ENCODE measurements at places on chromosomes 12 and 14.

- DNase-seq = peak; percentile 32
Observed at GRCh38 chr12:27822076-27822712, 42.2 kb upstream of the MANSC4 start.

GRCh38 chr14:69350892-69351291 is 47.2 kb downstream of the ERH start:
- no peak for DNase-seq

- DNase-seq = no peak
Observed at GRCh38 chr14:51431741-51432140, 191.7 kb downstream of the TMX1 start.

DNA sequence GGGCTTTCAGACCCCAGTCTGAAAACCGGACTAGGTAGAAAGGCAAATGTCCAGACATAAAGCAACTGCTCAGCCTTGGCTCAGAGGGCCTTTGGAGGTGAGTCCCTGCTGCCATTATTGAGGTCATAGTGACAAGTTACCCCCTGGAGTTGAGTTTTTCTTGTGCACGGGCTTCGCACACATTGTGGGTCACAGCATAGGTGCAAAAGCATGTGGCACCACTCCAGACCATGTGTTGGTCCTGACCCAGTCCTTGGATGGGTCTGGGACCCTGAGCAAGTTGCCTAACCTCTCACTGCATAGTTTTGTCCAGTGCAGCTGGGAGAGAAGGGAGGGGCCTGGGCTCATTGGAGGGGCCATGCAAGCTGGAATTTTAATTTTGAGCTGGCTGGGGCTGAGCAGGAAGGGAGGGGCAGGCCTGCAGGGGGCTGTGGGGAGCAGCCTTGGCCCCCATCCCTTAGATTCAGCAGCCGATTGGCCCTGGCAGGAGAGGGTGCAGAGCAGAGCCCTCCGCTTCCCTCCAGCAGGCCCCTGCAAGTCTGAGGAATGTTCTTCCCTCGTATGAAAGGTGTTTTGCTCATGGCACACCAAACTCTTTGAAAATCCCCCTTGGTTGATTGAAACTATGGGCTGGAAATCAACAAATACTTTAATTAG is 4.2 kb upstream of the KRT5 start:
- DNase-seq = no peak

DNA sequence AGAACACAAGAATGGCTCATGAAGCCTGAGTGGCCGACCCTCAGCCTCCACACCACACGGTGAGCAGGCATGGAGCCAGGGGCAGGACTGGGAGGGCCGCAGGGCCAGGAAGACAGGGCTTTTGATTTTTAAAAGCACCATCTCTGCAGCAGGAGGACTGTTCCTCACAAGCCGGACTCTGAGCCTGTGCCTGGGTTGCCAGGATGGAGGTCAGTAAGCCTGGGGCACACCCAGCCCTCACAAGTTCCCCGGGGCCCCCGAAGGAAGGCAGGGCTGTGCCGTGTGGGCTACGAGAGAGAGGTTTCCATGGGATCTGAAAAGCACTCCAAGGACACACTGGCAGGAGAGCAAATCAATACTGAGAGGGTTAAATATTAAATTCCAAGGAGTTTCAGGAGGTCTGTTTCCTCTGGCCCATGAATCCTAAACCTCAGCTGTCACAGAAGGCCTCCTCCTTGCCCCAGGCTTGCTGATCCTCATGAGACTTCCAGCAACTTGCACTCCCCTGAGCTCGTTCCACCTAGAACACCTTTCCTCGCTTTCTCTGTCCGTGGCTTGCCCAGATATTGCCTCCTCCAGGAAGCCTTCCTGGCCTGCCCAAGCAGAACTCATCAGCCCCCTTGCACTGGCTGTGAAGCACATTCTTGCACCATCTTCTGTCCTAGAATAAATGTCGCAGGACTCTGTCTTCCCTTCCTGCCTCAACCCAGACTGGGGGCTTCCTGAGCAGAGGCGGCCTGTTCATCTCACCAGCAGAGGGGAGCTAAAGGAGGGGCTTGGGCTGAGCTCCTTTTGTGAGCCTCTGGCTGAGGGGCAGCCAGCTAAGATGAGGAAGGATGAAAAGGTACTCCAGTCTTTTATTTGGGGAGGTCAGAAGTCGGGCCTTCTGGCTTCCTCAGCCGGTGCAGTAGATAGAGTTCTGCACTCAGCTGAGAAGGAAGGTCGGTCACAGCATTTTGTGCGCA is 64.6 kb downstream of the CCDC88C start:
- DNase-seq = no peak

DNA sequence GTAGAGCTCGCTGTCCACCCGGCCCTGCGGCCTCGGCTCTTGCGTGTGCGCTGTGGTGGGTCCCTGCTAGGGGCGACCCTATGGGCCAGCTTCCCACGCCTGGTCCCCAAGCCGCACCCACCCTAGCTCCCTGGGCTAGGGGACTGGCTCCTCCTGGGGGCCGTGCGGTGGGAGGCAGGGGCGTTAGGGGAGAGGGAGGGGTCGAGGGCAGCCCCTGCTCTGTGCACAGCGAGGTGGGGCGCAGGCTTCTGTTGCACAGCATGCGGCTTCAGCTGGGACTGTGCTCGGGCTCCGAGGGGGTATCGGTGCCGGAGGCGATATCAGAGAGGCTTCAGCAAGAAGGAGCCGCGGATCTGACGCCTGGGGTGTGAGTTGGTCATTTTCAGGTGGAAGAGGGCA is 86.1 kb downstream of the ALG10 start:
- DNase-seq = no peak

DNA sequence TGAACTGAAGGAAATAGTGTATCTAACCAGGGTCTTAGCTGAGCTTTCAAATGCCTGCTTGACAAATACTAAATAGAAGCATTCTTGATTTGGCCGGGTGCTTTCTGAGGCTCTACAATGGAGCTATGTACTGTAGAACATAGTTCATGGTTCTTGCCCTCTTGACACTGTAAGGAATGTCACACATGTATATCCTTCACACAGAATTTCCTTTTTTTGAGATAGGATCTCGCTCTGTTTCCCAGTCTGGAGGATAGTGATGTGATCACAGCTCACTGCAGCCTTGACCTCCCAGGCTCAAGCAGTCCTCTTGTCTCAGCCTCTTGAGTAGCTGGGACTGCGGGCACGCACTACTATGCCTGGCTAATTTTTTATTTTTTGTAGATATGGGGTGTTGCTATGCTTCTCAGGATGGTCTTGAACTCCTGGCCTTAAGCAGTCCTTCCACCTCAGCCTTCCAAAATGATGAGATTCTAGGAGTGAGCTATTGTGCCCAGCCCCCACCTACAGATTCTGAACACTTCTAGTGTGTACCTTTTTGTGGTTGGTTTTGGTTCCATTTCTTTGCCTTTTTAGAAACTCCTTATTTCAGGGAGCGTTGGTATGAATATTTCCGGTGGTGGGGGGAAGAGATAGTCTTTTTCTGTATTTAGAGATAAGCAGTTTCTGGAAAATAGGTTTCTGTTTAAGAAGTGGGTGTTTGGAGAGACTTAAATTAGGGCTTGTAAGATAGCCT is 4.2 kb downstream of the MLXIP start:
- no peak for DNase-seq

GRCh38 chr14:74563586-74564159 is 48.4 kb downstream of the LTBP2 start:
- no peak for DNase-seq

DNA sequence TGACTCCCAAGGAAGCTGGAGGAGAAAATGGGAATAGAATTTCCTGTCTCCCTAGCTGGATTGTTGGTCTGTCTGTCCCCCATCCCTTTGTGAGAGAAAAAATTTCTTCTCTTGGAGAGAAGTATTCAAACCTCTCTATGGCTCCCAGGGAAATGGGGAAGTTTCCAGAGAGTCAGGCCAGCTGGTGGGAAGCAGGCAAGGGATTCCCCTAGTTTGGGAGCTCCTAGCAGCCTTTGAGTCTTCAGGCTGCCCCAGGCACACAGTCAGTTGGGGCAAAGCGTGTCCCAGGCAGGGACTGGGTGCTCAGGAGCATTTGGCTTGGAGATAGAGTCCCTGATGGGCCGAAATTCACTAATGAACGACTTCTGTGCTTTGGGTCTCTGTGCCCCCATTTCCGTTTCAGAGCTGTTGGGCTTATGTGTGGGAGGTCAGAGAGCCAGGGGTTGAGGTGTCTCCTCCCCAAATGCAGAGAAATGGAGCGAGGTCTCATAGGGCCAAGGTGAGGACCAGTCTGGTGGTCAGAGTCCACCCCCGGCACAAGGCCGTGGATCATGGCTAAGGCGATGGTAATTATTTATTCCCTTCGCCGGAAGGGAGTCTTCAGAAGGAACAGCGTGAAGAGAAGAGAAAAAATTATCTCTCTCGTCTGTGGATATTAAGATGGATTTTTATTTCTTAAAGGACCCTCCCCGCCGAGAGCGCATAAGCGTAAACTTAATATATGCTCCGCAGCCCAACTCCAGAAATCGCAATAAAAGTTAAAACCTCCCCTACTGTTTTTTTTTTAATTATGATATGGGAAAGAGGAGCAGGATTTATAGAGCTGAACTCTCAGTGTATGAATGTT is 6.6 kb upstream of the HOXC9 start:
- no peak for DNase-seq

- no peak for DNase-seq
Observed at GRCh38 chr14:94460631-94461416, 8.2 kb upstream of the SERPINA11 start.

GRCh38 chr12:132139912-132140311 is 4.2 kb downstream of the DDX51 start:
- DNase-seq = no peak

- no peak for DNase-seq
Observed at GRCh38 chr12:92656911-92657310, 45.9 kb upstream of the PLEKHG7 start.

DNA sequence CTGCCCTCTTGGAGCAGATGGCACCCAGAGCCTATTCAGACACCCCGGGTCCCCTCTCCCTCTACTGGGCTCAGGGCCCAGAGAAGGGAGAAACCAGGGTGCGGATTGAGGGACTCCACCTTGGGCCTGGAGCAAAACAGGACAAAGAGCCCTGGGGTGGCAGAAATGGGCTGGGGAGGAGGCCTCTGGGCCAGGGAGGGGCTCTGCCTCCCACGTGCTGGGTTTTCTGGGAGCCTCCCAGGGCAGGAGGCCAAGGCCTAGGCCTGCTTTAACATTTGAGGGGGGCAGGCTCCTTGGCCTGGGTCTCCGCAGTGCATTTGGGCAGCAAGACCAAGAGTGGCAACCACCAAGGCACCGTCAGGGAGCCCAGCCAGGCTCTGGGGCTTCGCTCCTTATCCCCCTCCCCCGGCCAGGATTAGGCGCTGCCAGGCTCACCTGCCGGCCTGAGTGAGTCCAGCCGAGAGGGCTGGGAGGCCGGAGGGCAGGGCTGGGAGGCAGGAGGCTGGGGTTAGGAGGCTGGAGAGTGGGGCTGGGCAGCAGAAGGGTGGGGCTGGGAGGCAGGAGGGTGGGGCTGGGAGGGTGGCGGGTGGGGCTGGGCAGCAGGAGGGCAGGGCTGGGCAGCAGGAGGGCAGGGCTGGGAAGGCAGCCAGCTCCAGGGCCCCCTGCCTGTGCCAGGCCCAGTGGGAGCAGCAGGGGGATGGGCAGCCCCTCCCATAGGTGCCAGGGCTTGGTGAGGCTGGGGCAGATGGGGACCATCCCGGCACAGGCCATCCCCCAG is 101.8 kb upstream of the EIF5 start:
- DNase-seq = no peak

- DNase-seq = no peak
Observed at GRCh38 chr12:6952121-6952862, 1.1 kb downstream of the PTPN6 start.

DNA sequence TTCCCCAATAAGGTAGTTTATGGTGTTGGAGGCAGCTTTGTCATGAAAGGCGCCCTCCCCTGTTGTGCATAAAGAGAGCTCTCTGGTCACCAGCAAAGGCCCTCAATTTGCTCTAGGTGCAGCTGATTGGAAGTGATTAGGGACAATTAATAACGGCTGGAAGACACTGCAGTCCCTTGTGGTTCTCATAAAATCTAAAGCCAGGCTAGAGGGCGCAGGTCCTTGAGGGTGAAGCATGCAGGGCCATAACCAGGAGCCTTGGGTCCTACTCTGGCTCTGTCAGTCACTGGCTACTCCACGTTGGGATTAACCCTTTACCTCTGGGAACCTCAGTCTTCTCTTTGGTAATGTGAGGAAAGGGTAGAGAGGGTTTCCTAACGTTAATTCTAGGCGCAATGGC is 1.9 kb downstream of the DAAM1 start:
- DNase-seq = no peak

- no peak for DNase-seq
Observed at GRCh38 chr14:83779266-83779665, 1750.7 kb upstream of the FLRT2 start.

DNA sequence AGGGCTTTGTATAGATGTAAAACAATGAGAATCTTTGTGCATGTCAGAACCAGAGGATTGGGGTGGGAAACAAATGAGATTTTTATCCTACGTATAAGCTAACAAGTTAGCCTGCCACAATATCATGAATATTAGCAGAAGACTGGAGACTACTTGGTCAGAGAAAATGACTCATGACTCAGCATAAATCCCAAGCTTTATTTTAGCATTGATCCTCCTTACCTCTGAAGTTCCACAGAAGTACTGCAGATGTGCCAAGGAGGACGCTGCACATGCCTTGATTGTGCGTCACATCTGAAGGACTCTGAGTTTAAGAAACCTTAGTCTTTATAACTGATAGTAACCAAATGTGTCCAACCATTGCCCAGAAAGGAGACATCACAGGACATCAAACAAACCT is 234.0 kb upstream of the RPL10L start:
- DNase-seq = no peak

All from stimulated activated CD4-positive, alpha-beta T cell treated with anti-CD3 and anti-CD28 coated beads, TNF-alpha, amount 100 ng/mL, for 1 hour (primary cell).